ENCODE measurements at places on chromosomes 12 and 14. TPM values are rescaled to one million over a fixed set of nuclear protein-coding genes. Genes with fewer than 3 reads are reported as not detected.

The GALNT16 gene
- 4.6 TPM for total RNA-seq

The GNB3 gene
- total RNA-seq: 1.7 TPM

The C12orf42 gene
- not detected for total RNA-seq

The TAPBPL gene
- 17.7 TPM for total RNA-seq

The HIP1R gene
- 25.1 TPM for total RNA-seq

The TPPP2 gene
- not detected for total RNA-seq

The ETV6 gene
- total RNA-seq: 4.5 TPM

The FOXM1 gene
- total RNA-seq: 2.8 TPM

The TGM1 gene
- total RNA-seq: 1.5 TPM
